Fibroblast of mammary gland (primary cell): ENCODE measurements at places on chromosomes 12 and 14.

DNA sequence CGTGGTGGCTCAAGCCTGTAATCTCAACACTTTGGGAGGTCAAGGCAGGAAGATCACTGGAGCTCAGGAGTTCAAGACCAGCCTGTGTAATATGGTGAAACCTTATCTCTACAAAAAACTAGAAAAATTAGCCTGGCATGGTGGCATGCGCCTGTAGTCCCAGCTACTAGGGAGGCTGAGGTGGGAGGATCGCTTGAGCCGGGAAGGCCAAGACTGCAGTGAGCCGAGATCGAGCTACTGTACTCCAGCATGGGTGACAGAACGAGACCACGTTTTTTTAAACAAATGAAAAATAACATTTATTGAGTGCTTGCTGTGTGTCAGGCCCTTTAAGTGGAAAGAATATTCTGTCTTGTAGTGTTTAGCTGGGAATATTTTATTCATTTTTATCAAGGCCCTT, 26.6 kb upstream of the CLMN start:
- no peak for DNase-seq

GRCh38 chr12:52311285-52311648, 9.9 kb downstream of the KRT83 start:
- DNase-seq = no peak

DNA sequence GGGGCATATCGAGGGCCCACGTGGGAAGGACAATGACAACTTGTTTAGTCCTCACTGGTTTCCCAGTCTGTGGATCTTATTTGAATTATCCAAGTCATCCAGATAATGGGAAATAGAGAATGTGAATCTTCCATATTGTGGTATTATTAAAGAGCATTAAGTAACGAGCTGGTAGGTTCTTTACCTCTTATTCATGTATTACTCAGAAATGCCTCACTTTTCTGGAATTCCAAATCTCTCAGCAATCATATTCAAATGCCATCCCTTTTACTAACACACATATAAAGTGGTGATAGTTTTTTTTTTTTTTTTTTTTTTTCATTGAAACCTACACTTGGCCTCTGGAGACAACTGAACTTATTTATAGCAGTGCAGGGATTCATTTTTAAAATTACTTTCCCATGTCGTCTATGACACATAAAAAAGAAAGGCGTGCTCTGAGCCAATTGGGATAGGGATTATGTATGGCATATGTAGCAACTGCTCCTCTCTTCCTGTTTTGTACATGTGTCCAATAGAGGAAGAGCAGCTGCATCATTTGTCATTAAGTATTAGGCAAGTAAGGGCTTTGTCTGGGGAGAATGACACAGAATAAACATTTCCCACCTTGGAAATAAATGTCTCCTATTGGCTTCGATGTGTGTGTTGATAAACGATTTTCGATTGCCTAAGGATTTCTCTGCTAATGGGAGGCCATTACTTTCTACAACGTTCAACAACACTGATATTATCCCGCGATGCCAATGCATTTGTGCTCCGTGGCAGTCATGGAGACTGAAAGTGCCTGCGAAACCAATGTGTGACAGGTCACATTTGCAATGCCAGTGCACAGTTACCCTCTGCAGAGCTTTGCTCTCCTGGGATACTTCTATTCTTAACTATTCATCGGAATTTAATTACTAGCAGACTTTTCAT, 78.6 kb upstream of the IFNG-AS1 start:
- DNase-seq = peak; percentile 98

GRCh38 chr12:128817111-128818015, 6.4 kb downstream of the SLC15A4 start:
- DNase-seq = peak; percentile 82

GRCh38 chr12:90098132-90098779, 389.6 kb upstream of the ATP2B1 start:
- no peak for DNase-seq

- DNase-seq = peak; percentile 70
Measured at GRCh38 chr12:31558521-31558920, 32.4 kb downstream of the DENND5B start.

GRCh38 chr12:64400041-64400440, 4.2 kb upstream of the XPOT start:
- peak; percentile 88 for DNase-seq

GRCh38 chr12:15728118-15728598, 61.0 kb downstream of the EPS8 start:
- DNase-seq = peak; percentile 91

DNA sequence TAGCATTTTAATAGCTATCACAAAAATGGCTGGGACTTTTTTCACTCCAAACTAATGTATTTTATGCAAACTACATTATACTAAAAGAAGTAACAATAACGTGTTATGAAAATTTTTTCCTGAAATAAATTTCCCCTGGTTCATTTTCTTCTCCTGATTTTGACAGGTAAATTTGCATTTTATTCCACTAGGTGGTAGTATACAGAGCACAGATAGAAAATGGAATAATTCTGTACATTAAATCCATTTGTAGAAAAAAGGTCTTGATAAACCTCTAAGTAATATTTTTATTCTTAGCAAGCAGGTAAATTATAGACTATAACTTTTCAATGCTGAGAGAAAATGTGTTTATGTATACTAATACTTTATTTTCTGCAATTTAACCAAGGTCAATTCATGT, 96.5 kb downstream of the BCAT1 start:
- DNase-seq = no peak

DNA sequence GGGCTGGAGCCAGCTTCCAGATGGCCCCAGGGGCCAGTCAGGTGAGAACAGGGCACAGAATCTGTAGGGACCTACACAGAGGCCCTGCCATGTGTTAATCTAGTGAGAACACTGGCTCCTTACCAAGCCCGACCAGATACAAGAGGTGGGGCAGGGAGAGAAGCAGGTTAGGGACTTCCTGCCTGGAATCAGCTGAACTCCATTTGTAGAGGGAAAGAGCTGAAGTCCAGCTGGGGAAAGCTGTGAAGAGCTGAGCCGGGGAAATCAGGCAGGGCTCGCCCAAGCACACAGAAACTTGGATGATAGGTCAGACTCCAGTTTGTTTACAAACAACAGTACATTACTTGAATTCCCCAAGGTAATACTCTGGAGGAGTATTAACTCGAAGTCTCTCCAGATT, 46.7 kb downstream of the PTGER2 start:
- no peak for DNase-seq

DNA sequence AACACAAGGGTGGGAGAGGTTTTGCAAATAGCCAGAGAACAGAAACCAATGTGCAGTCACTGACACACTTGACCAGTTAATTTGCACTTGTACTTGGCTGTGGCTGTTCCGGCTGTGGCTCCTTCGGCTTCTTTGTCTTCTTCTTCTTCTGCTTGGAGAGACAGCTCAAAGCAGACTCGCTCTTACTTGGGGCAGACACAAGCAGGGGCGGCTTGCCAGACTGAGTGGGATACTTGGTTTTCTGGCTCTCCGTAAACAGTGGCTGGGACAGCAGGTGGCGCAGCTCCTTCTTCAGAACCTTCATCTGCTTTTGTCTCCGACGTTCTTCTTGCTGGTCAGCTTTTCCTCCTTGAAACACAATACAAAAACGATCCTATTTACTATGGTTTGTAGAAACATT, 25.0 kb downstream of the OTUB2 start:
- DNase-seq = peak; percentile 65

GRCh38 chr12:15966426-15966825, 55.3 kb downstream of the DERA start:
- peak; percentile 66 for DNase-seq

- no peak for DNase-seq
Measured at GRCh38 chr12:106032623-106032925, 106.2 kb downstream of the NUAK1 start.

- no peak for DNase-seq
Measured at GRCh38 chr14:105793836-105794235, 267.5 kb downstream of the TMEM121 start.

- DNase-seq = no peak
Measured at GRCh38 chr12:116606397-116606796, 47.2 kb downstream of the MAP1LC3B2 start.

DNA sequence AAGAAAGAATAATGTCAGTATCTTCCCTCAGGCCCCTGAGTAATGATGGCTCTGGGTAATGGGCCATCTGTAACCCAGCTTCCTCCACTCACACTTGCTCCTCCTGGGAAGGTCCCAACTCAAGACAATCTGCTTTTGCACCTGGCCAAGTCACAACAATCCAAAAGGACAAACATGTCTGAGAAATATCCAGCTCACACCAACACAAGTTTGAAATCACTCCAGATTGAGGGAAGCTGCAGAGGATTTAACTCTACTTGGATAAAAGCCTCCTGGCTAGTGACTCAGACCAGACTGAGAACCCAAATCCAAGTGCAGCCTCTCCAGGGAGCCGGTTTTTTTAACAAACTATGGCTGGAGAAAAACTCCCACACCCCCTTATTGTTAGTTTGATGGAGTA, 34.2 kb downstream of the RTRAF start:
- DNase-seq = peak; percentile 94

DNA sequence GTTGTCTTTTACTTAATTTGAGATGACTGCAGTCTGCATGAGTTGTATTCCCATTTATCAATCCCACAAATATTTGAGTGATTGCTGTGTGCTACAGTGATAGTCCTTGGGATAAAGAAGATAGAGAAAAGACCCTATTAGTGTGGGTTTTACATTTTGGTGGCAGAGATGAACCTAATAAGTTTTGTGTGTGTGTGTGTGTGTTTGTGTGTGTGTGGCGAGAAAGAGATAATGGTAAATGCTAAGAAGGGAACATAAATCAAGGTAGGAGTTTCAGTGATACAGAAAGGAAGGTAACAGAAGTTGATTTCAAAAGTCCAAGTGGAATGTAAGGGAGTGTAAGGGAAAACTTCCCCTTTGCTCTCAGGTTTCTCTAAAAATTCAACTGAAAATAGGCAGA, 2.6 kb upstream of the DDX55 start:
- no peak for DNase-seq

- peak; percentile 94 for DNase-seq
Measured at GRCh38 chr12:29796823-29797263, 13.1 kb upstream of the TMTC1 start.

DNA sequence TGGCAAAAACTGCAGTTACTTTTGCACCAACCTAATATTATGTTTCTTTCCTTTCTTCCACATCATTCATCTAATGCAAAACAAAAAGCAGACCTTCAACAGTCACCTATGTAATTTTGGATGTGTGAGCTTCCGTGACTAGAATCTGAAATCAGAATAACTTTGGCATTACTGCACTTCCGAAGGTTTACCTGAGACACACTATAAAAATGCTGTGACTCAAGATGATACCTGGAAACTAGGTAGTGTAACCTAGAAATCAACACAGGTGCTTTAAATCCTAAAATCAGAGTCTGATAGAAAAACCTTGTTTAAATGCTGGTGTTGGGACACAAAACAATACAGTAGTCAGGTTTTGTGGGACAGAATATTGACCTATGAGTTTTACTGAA, 2.2 kb downstream of the BTBD7 start:
- no peak for DNase-seq

DNA sequence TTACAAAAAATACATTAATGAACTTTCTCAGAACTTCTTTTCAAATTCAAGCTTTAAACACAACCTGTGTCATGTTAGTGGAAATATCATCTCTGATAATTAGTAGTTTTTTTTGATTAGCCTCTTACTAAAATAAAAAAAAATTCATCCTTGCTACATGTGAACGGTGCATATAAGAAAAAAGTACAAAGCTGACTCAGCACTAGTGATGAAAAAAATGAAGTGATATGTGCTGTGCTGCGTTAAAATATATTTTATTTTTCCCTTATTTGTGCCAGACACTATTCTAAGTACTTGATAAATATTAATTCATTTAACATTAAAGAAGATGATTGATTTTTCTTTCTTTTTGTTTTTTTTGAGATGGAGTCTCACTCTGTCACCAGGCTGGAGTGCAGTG, 7.5 kb downstream of the IKBIP start:
- DNase-seq = no peak

GRCh38 chr14:94139421-94139820, 10.0 kb upstream of the IFI27L2 start:
- DNase-seq = no peak

GRCh38 chr12:46926526-46926925, 100.7 kb upstream of the SLC38A4 start:
- DNase-seq = peak; percentile 29

GRCh38 chr12:132046561-132046960, 96.8 kb downstream of the EP400 start:
- DNase-seq = peak; percentile 90

- DNase-seq = no peak
Measured at GRCh38 chr12:87689196-87689595, 340.0 kb downstream of the C12orf50 start.

GRCh38 chr12:50786498-50787231, 22.8 kb downstream of the ATF1 start:
- peak; percentile 96 for DNase-seq

GRCh38 chr12:2460051-2460670, 334.6 kb upstream of the FKBP4 start:
- no peak for DNase-seq

DNA sequence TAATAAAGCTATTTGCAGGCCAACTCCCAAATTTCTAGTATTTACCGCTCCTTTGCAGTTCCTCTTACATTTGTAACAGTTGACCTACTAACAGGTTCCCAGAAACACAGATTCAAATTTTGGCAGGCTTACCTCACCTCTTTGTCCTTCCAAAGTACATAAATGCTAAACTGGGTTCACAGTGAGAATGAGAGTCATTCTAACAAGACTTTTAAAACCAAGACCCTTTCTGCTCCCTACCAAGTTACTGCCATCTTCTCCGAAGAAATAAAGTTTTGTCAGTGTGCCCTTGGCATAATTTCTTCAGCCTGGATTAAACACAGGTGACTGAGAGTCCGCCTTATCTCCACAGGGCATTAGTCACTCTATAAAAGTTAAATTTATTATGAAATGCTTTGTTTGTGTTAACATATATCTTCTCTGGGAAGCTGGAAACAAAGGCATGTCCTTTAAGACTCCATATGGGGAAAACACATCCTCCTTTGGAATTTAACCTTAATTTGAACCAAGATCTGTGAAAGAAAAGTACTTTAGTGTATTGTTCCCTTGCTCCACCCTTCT, 28.2 kb downstream of the FOXA1 start:
- DNase-seq = no peak
